ENCODE measurements at places on chromosomes 12 and 14.

DNA sequence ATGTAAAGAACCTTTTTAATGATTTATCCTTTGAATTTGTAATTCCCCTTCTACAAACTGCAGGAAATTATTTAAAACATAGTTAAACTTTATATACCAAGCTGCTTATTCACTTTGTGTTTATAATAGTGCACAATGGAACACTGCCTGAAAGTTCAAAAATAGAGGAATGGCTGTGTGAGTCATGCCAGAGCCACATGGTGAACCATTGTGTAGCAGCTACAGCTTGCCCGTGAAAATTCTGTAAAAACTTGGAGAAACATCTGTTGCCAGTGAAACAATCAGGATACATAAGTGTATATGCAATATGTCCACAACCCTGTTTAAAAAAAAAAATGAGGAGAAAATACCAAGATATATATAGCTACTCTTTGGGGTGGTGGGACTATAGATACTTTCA is 59.5 kb downstream of the VEZT start:
- DNase-seq, result peak; percentile 80

GRCh38 chr14:57735276-57735675 is 130.6 kb downstream of the SLC35F4 start:
- no peak for DNase-seq

- peak; percentile 96 for DNase-seq
Measured at GRCh38 chr12:56299853-56300643, at the start of gene CS. Gene CS (minus strand): TSS chr12:56300330. CDS start chr12:56300201, 129 bp downstream.

- DNase-seq, result no peak
Measured at GRCh38 chr12:13913371-13913770, 68.0 kb downstream of the GRIN2B start.

DNA sequence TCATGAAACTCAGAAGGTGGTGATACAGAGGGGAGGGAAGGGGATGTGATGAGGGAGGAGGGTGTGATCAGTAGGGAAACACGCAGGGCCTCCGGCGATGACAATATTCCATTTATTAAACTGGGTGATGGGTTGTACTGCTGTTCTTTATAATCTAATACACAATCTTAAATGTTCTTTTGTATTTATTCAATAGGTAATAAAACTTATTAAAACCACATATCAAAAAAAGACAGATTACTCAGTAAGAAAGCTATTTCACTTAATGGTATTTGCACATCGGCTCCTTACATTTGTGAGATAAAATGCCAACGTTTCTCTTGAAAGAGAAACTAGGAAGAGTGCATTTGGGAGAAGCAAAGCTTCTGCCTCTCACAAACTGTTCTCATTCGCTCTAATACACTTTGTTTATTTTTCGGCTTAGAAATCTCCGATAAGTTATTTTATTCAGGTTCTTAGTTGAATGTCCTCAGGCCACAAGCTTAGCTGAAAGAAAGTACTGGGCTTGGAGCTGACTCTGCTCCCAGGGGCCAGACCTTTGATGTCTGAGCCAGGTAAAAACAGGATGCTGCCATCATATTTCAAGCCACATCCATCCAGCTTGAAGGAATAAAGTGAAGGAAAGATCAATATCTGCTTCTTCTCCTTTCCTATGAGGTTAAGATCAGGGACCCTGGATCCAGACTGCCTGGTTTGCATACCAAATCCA is 17.5 kb downstream of the STON2 start:
- DNase-seq, result no peak

GRCh38 chr14:24325041-24325530 is 9.8 kb downstream of the ADCY4 start:
- DNase-seq, result no peak

- no peak for DNase-seq
Measured at GRCh38 chr14:100240668-100241032, 1.7 kb downstream of the YY1 start.

DNA sequence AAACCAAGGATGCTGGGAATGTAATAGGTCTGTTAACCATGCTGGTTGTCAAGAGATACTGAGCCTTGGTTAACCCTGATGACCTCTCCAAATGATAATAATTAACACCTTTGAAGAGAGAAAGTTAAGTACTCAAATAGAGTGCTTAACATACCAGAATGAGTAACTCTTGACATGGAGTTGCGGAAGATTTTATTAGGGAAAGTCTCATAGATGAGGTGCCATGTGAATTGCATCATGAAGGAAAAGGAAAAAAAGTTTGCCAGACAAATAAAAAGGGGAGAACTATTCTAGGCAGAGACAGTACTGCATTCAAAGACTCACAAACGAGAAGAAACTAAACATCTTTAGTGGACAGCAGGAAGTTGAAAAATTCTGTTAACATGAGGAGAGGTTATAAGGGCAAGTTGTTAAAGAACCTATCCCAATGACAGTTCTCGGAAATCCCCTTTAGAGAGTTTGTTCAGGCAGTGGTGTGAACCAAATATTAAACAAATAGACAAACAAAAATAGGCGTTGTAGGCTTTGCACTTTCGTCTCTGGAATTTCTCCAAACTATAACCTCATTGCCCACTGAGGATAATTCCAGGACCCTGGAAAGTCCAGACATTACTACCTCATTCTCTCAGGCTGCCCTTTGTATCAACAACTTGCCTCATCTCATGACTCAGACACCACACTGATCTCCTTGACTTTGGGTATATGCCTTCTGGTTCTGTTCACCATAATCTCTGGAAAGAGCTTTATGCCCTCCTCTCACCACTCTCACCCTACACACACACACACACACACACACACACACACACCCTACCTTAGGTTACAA is 435.0 kb downstream of the GXYLT1 start:
- DNase-seq, result no peak

DNA sequence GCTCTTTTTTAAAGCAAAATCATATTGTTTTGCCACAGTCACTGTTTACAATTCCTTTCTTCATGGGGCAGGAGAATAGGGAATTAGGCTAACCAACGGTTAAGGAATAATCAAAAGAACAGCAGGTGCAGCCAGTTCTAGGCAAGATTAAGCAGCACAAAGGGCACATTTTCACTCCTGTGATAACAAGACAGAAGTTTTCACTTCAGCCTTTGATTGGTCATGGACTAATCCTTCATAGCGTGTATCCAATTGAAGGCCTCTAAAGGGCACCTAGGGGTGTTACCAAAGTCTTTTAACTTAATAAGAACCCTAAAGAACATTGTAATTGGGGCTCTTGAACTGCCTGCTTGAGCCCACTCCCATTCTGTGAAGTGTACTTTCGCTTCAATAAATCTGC is 206.9 kb upstream of the AMIGO2 start:
- DNase-seq, result no peak

DNA sequence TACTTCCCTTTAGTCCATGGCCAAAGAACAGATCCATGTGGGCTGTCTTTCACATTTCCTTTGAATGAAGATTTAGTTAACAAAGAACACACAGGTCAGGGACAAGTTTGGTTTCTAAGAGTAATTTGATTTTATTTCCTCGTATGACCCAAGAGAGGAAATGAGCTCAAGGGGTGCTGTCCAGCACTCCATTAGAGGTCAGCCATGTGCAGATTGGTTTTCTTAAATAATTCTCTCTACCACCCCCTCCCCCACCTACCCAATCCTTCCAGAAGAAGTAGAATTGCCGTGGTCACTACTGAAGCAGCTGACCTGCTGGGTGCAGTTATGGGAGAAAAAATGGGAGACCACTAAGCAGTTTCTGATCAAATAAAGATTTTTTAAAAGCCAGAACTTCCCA is 13.9 kb upstream of the OAS1 start:
- DNase-seq, result no peak

DNA sequence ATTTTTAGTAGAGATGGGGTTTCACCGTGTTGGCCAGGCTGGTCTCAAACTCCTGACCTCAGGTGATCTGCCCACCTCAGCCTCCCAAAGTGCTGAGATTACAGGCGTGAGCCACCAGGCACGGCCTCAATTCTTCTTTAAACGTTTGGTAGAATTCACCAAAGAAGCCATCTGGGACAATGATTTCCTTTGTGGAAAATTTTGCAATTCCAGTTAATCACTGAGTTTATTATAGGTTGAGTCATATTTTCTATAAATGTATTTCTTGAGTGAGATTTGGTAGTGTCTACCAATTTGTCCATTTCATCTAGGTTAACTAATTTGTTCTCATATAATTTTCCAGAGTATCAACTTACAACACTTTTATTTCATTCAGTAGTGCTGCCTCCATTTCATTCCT is 683.9 kb upstream of the TMEM132C start:
- DNase-seq, result peak; percentile 33

Data from fibroblast of mammary gland (primary cell).